Thoracic aorta (tissue), 2 donors: ENCODE measurements at places on chromosomes 4 and X. TPM values are rescaled to one million over a fixed set of nuclear protein-coding genes. Genes with fewer than 3 reads are reported as not detected.

DNA sequence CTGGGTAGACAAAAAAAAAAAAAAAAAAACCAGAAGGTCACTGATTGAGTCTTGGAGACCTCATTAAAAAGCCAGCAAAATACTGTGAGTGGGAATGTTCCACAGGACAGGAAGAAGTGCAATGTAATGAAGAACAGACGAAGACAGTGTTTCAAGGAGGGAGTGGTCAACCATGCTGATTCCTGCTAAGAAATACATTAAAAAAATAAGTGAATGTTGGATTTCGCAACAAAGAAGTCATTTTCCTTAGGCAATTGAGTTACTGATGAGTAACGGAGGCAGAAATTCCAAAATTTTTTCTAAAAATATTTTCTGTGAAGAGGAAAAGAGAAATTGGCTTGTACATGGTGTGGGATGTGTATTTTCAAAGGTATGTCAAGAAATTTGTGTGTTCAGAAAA is 94.3 kb upstream of the FAM47B start:
- no peak for DNase-seq

DNA sequence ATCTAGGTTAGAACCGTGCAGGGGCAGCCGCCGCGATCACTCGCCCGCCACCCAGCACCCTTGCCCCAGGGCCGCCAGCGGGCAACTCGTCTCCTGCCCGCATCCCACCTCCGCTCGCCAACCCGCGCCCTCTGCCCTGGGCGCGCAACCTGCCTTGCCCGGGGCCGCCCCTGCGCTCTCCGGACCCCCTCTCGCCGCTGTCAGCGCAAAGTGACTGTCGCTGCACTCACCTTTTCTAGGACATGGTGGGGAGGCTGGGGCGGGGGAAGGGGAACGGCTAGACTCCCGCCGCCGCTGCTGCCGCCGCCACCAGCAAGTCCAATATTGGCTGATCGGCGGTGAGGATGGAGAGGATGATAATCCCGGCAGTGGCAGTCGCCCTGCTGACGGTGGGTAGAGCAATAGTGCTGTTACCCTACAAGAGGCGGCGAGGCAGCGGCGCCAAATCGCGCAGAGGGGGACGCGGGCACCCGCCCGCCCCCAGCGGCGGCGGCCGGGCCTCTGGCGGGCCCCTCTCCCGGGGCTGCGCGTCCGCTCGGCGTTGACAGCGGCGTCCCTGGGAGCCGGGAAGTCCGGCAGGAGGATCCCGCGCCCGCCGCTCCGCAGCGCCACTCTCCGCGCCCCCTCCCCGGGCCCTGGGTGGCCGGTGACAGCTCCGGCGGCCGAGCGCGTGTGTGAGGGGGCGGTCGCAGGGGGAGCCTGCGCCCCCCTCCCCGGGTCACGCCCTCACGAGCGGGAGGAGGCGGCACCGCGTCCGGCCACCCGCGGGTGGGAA is 2.3 kb upstream of the NR3C2 start:
- no peak for DNase-seq

GRCh38 chr4:31283679-31284078 is 563.5 kb downstream of the PCDH7 start:
- DNase-seq = no peak

GBA3 gene
- not detected for total RNA-seq

GRCh38 chr4:16844816-16845586 is 53.4 kb downstream of the LDB2 start:
- DNase-seq = no peak

DNA sequence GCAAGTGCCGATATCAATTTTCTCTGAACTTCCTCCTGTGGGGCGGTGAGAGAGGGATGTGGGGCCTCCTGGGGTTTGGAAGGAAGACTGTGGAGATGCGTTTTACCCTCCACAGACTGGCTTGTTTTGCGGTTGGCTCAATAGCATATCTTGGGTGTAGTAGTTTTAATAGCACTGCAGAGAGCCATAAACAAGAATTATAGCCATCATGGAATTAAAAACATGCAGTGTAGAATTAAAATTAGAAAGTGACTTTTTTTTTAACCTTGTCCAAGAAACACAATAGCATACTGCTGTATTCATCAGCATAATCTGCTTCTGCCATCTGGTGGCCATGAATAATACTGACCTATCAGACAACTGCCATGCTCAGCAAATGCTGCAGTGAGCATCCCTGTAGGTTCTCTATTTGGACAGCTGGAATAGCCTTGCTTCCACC is 47.3 kb upstream of the SCML1 start:
- peak; percentile 2 for DNase-seq
